Activated CD8-positive, alpha-beta T cell treated with anti-CD3 and anti-CD28 coated beads for 36 hours (primary cell): ENCODE measurements at places on chromosomes 13 and 19. TPM values are rescaled to one million over a fixed set of nuclear protein-coding genes. Genes with fewer than 3 reads are reported as not detected.

DNA sequence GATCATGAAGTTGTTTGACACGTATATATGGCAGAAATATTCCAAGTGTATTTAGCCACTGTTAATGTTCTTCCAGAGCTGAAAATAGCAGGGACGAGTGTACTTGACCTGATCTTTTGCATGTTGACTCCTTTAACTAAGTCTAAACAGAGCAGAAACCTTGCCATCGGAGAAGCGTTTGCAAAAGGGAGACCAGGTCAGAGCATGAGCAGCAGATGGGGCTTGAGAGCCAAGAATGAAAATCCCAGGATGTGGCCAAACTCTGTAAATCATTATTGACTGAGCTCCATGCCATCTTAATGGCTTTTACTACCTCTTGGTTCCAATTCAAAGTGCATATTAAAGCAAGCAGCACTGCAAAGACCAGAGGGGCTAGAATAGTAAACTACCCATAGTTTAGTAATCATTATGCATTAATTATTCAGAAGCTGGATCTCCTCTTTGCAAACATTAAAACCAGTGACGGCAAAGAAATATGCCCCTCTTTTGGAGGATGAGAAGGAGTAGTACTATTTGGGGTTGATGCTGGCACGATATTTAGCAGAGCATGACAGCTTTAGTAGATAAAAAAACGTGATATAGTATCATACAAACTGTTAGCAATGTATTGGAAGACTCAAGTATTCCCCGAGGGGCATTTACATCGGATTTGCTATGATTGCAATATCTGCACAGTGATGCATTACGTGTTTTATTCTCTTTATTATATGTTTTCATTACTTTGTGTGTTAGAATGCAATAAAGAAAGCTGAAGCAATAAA lies 55.7 kb downstream of the FAM216B start:
- DNase-seq, result no peak
- peaks cover 6% of the 10 kb centered on the region for H3K27me3 ChIP-seq
- H3K36me3 ChIP-seq, result no peaks in the 10 kb centered on the region
- no peak overlapping the region for H3K4me3 ChIP-seq
- no peak overlapping the region for H3K27ac ChIP-seq

GRCh38 chr13:97130190-97130589 lies 91.9 kb upstream of the MBNL2 start:
- H3K27ac ChIP-seq, result no peak overlapping the region
- no peaks in the 10 kb centered on the region for H3K36me3 ChIP-seq
- H3K4me3 ChIP-seq, result no peak overlapping the region
- DNase-seq, result no peak
- H3K4me1 ChIP-seq, result peaks cover 17% of the 10 kb centered on the region

DNA sequence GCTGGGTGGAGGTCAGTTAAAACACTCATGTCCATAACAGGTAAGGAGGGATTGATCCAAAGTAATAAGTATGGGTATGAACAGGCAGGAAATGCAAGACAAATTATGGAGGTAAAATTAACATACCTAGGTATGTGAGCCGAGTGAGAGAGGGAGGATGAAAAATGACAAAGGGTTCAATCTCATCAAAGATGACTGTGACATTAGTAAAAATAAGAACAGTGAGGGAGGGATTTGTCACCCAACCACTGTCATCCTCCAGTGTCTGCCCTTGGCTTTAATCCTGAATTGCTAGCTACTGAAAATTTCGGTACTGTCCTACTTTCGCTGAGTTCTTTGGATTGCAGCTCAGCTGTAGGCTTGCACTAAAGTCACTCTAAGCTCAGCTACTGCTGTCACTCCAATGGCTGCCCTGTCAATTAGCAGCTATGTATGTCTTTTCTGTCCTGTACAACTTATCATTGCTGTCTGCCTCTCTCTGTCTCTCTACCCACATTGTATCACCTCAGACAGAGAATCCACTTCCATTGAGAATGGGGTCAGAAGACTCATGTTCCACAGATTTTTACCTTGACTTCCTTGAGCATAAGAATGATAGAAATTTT lies 62.5 kb downstream of the LRRC63 start:
- no peak for DNase-seq
- no peak overlapping the region for H3K4me3 ChIP-seq
- H3K4me1 ChIP-seq, result peaks cover 5% of the 10 kb centered on the region
- H3K36me3 ChIP-seq, result no peaks in the 10 kb centered on the region
- no peak overlapping the region for H3K27ac ChIP-seq

Gene ZNF302
- 15.9 TPM for total RNA-seq
